ENCODE measurements at places on chromosomes 11 and 22. TPM values are rescaled to one million over a fixed set of nuclear protein-coding genes. Genes with fewer than 3 reads are reported as not detected.

The GGT1 gene
- total RNA-seq, result 110 TPM

The TCN2 gene
- 5.3 TPM for total RNA-seq

The CNTF gene
- 1.5 TPM for total RNA-seq

The KRTAP5-1 gene
- total RNA-seq, result not detected

The PDGFD gene
- 6.8 TPM for total RNA-seq

The GRIA4 gene
- total RNA-seq, result not detected

The TSPAN32 gene
- total RNA-seq, result not detected

The KCNQ1 gene
- 0.55 TPM for total RNA-seq

The POU2F3 gene
- total RNA-seq, result not detected

The GAL3ST1 gene
- 9.9 TPM for total RNA-seq

The C11orf98 gene
- 140 TPM for total RNA-seq

The SSH3 gene
- 25.4 TPM for total RNA-seq
